Activated CD4-positive, alpha-beta T cell treated with anti-CD3 and anti-CD28 coated beads for 24 hours (primary cell): ENCODE measurements at places on chromosomes 2 and 18.

- no peak for DNase-seq
Measured at GRCh38 chr2:37631292-37631691, 40.1 kb downstream of the CDC42EP3 start.

DNA sequence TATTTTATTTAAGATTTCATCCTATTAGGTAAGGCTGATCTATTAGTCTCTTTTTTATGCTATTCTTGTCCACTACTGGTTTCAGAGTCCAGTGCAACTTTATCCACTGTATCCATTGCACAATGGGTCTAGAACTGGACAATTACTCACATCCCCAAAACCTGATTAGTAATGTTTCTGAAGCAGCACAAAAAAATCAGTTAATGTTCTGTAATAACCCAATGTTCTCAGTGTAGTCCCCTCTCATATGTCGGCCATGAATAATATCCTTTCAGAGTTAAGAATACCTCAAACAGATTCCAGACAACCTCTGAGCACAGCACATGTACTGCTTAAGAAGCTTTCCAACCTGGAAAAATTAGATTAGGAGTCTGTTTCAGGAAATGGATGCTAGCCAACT, 29.7 kb downstream of the MGAT4A start:
- no peak for DNase-seq

GRCh38 chr18:8820396-8821082, 115.2 kb downstream of the MTCL1 start:
- DNase-seq, result no peak

DNA sequence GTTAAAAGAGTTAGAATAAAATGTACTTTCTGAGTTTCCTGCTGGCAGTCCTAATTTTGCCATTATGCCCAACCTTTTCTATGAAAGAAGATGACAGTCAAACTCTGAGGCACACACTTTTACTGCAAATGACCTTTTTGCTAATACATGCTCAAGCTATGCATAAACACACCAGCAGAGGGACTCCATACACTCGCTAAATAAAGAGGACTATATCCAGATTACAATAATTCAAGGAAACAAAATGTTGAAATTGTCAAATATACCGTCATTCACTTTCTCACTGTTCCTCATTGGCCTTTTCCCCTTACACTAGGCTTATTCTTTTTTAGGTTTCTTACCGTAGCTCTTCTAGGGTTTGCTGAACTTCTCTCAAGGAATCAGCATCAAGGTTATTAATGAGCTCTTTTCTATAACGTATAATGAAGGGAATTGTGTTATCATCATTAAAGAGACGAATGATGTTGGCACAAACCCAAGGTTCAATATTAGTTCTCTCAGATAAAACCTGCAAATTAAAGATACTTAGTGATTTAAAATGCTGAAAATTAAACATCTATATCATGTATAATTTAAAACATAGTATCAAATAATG, 25.7 kb downstream of the SRBD1 start:
- no peak for DNase-seq

DNA sequence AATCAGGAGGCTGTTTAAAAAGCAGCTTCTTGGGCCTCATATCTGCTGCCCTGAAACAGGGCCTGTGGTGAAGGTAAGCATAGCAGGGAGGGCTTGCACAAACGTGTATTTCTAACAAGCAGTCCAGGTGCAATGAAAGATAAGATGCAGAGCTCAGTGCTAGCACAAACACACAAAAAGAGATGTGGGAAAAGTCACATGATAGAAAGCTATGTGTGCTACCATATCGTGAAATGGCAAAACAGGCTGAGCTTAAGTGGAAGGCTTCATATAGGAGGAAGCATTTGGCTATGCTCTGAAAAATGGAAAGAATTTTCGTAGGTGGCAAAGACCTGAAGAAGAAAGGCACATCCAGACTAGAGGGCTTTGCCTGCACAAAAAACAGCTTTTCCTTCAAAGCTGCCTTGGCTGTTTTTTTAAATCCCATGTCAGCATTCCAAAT, 10.2 kb downstream of the RSAD2 start:
- no peak for DNase-seq

DNA sequence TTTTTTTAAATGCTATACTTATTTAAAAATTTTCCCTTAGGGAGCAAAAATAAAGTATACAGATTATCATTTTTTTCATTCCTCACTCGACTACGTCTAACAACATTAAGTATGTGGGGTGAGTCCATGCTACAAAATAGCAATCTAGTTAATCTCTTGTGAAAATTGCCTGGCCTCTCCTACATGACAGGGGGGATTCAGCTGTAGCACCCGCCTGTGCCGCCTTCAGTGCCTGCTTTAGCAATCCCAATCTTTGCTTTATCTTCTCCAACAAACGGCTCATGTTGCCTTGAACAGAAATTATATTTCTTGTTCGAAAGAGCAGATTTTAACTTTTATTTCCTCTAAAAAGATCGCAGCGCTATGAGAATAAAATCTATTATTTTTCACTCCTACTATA, 2.4 kb upstream of the SOX11 start:
- DNase-seq, result no peak

DNA sequence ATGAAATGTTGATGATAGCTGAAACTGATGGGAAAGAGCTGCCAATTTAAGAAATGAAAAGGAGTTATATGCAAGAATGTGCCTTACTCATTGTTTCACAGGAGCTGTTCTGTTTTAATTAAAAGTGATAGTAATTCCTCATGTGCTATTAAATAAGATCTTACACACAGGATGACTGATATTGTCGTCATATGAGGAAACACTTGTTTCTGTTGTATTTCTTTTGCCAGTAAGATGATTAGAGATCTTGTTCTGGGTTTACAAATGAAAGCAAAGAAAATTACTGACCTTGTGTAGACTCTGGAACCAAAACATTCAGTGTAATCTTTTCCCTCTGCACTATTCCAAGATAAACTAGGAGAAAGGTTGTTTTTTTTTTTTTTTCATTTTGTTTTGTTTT, 123.6 kb downstream of the MAP3K20 start:
- no peak for DNase-seq

- no peak for DNase-seq
Measured at GRCh38 chr2:151020411-151020810, 241.3 kb downstream of the RBM43 start.

DNA sequence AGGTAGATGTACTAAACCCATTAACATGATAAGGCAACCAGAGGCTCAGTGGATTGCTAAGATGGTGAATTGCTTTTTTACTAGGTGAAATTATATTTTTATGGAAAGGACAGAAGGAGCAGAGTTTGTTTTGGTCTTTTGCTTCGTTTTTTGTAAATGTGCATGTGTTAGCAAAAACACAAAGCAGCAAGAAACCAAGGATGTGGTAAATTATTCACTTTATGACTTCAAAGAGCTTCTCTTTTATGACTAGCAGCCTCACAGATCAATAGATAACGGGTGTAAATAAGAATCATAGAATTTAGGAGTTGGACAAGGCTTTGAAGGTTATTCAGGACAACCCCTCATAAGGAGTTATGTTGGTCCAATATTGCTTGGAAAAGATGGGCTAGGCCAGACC, 615.0 kb downstream of the DPP10 start:
- no peak for DNase-seq

DNA sequence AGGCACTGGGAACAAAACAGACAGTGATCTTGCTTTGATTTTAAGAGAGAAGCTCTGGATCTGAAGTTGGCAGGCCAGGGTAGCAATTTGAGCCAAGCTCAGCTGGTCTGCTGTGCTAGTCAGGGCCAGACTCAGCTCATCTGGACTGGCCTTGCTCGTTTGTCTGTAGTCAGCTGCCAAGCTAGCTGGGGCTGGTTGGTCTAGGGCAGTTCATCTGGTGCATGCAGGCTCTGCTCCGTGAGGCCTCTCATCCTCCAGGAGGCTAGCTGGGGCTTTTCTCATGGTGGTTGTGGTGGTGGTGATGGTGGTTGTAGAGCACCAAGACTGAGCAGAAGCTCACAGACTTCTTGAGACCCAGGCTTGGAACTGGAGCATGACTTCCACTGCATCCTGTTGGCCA, 10.3 kb downstream of the FBLN7 start:
- DNase-seq, result no peak

- no peak for DNase-seq
Measured at GRCh38 chr18:26532367-26533340, 15.7 kb downstream of the KCTD1 start.

- no peak for DNase-seq
Measured at GRCh38 chr2:60051991-60052390, 501.5 kb downstream of the BCL11A start.

DNA sequence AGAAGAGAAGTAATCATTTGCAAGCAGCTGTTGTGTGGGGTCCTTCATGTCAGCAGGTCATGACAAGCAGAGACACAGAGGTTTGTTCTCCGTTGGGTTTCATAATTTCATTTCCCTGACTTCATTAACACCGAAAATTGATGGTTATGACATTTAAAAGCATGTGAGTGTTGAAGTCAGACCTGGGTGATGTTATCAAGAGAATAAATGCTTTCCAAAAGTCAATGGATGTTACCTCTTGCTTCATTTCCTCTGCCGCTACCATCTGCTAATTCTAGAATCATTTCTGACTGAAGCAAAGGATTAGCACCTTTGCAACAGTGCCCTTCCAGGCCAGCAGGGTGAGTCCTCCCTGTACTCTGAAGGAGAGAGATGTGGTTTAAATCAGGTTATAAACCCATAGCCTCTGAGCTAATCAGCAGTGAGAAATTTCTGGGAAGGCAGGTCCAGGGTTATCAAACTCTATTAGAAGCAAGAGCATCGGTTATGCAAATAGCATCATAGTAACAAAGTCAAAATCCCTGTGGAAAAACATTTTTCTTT, 446.2 kb downstream of the PIK3C3 start:
- DNase-seq, result no peak

DNA sequence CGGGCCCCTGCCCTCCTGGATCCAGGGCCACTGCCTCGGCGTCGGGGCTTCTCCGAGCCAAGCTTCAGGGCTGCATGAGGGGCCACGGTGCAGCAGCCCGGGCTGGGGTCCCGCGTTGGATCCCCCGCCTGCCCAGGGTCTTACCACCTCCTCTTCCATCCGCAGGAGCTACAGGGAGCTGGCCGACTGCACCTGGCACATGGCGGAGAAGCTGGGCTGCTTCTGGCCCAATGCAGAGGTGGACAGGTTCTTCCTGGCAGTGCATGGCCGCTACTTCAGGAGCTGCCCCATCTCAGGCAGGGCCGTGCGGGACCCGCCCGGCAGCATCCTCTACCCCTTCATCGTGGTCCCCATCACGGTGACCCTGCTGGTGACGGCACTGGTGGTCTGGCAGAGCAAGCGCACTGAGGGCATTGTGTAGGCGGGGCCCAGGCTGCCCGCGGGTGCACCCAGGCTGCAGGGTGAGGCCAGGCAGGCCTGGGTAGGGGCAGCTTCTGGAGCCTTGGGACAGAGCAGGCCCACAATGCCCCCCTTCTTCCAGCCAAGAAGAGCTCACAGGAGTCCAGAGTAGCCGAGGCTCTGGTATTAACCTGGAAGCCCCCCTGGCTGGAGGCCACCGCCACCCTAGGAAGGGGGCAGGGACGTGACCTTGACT, 52.1 kb downstream of the RAMP1 start:
- DNase-seq, result no peak

GRCh38 chr2:29446847-29447246, 331.6 kb downstream of the CLIP4 start:
- no peak for DNase-seq

- DNase-seq, result no peak
Measured at GRCh38 chr18:35387152-35387571, 10.0 kb upstream of the ZNF396 start.

GRCh38 chr2:45648636-45649035, 2.8 kb upstream of the PRKCE start:
- DNase-seq, result no peak

- DNase-seq, result no peak
Measured at GRCh38 chr2:121255358-121255757, 29.6 kb downstream of the TFCP2L1 start.

- DNase-seq, result no peak
Measured at GRCh38 chr2:98472132-98472650, 27.5 kb downstream of the INPP4A start.

DNA sequence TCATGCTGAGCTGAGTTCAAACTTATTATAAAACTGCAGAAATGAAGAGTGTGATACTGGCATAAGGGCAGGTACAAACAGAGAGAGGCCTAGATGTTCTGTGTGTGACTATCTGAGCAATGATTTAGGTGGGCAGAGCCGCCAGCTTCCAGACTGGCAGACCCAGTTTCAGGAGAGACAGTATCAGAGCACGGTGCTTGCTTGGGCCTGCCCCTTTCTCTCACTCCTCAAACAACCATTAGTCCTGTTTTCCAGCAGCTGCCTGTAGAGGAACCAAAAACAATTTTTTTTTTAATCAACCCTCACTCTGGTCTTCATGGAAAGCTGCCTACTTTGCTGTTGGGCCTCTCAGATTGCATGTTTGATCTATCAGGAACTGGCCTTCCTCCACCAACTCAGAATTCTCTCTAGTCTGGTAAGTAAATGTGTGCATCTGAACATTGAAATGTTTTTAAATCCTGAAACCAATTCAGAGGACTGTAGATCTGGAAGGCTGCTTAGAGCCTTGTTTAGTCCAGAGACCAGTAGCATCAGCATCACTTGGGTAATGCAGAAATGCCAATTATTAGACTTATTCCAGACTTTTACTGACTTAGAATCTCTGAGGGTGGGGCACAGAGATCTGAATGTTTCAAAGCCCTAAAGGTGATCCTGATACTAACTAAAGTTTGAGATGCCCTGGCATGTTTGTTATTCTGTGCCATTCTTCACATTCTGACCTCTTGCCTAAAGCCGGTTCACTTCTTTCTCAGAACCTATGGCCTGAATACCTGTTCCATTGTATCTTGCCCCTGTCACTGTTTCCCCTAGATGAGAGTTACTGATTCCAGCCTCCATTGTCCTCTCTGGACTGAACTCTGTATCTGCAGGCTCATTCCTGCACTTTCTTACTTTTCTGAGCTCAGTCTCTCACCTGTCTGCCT, 24.8 kb upstream of the CRIM1 start:
- DNase-seq, result no peak

- no peak for DNase-seq
Measured at GRCh38 chr18:46237891-46238290, 133.7 kb downstream of the HAUS1 start.

DNA sequence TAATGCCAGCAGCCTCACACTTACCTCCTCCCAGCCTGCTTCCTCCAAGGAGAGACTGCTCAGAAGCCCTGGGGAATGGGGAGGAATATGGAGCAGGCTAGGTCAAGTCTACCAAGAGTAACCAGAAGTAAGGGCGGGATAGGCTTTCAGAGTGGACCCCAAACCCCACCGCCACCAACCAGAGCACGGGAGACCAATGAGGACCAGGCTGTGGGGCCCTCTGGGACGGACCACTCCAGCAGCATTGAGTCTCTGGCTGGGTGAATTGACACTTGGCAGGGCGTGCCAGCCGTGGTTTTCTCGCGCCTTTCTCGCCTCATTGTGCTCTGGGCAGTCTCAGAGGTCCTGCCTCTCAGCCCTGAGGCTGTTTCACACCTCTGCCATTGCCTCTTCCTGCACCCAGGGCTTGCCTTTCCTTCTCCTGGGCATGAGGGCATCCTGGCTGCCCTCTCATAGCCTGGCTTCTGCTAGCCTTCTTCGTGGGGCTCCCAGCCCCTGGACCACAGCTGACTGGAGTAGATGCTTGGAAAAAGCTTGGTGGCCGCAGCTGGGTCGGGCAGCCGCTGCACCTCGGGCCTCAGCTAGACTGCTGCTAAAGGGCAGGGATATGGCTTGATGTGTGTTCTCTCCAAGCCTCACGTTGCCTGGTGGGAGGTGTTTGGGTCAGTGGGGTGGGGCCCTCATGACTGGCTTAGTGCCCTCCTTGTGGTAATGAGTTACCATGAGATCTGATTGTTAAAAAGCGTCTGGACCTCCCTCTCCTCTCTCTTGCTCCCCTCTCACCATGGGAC, 40.5 kb upstream of the HS6ST1 start:
- no peak for DNase-seq

GRCh38 chr18:25604894-25605597, 253.1 kb upstream of the ZNF521 start:
- DNase-seq, result no peak
